ENCODE measurements at places on chromosomes 5 and 9.

GRCh38 chr5:149002761-149003689, 59.8 kb downstream of the SH3TC2 start:
- no peak for DNase-seq

GRCh38 chr5:83653669-83654068, 67.0 kb downstream of the HAPLN1 start:
- DNase-seq: no peak

- DNase-seq: no peak
Observed at GRCh38 chr9:92509050-92509449, 26.7 kb downstream of the ECM2 start.

GRCh38 chr9:136202454-136203407, 2.2 kb downstream of the LHX3 start:
- no peak for DNase-seq

- DNase-seq: no peak
Observed at GRCh38 chr9:5085993-5086392, 99.4 kb downstream of the INSL6 start.

GRCh38 chr9:74848153-74848525, 39.6 kb downstream of the TRPM6 start:
- DNase-seq: no peak

DNA sequence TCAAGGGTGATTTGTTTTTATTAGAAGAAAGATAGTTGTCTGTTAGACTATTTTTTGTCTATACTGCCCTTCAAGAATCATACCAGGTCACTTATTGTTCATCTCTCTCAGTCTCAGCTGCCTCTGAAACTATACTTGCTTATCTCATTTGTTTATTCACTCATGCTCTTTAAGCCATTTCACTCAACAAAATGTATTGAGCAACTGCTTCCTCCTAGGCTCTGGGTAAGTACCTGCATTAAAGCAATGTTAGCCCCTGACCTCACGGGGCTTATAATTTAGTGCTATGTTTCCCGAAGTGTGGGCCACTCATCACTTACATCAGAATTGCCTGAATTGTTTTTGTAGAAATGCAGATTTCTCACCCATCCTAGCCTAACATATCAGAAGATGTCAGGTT, 100.9 kb downstream of the DPYSL3 start:
- DNase-seq: no peak

DNA sequence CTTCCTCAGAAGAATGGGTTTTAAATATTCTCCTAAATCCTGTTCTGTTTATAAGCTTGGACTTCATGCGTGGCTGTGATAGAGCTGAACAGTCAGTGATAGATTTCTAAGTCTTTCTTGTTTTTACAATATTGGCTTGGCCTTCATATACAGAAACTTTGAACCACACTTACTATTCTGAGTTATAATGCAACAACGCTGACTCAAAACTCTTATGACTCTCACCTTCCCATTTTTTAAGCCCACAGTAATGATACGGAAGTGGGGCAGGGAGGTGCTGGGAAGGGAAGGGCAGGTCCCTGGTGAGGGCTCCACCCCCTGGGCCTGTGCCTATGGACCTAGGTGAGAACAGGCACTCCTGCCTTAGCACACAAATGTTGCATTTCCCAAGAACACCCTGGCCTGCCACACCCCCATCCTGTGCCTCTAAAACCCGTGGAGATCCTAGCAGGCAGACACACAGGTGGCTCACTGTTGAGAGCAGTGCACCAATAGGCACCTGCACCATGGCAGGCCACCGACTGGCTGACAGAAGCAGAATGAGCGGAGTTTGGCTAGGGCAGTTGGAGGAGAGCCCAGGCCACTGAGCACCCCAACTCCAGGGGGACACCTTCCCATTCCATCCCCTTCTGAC, 376.7 kb downstream of the GABRG2 start:
- no peak for DNase-seq

- DNase-seq: peak; percentile 5
Observed at GRCh38 chr5:163508753-163509152, 3.3 kb downstream of the MAT2B start.

DNA sequence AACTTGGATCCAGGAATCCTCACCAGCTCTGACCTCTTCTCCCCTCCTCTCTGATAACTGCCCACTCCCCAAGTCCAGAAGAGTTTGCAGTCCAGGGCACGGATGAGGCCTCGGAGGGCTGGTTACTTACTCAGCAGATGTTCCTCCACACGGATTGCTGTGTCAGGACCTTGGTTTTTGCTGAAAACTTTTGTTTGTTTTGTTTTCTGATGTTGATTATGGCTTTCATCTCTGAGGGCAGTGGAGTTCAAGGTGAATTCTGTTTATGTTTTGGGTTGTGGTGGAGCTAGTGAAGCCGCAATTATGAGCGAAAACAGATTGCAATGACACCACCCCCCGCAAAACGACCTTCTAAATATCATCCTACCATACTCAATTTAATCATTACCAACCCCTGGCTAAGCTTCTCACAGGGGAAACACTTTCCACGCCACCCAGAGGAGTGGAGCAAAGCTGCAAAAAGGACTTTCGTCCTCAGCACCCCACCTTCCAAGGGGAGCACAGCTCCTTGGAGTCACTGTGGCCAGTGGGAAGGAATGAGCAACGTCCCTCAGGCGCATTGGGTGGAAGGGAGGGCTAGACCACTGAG, 92.7 kb upstream of the SAP30L start:
- DNase-seq: no peak

DNA sequence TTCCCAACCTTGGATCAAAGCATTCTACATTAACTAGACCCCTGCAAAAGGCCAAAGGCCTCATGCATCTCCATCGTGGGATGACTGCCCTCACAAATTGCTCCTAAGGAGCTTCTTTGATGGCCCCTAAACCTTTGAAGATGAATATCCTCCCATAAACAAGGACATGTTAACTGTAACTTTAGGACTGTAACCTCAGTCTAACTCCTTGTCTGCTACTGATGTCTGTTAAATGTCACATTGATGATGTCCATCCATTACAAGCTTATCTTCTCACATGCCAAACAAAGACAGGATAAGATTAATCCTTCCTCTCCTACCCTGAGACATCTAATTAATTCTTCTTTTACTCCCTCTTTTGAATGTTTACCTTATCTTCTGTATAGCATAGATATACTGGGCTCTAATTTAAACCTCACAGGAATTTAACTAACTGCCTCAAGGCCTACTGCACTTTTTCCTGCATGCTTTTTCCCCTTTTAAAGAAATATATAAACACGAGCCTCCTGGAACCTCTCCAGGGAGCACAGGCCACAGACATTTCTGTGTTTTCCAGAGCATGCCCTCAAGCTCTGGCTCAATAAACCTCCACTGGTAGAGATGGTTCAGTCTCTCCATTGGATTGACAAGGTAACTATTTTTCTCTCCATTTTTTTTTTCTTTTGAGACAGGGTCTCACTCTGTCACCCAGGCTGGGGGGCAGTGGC, 90.6 kb upstream of the SLC25A48 start:
- no peak for DNase-seq

DNA sequence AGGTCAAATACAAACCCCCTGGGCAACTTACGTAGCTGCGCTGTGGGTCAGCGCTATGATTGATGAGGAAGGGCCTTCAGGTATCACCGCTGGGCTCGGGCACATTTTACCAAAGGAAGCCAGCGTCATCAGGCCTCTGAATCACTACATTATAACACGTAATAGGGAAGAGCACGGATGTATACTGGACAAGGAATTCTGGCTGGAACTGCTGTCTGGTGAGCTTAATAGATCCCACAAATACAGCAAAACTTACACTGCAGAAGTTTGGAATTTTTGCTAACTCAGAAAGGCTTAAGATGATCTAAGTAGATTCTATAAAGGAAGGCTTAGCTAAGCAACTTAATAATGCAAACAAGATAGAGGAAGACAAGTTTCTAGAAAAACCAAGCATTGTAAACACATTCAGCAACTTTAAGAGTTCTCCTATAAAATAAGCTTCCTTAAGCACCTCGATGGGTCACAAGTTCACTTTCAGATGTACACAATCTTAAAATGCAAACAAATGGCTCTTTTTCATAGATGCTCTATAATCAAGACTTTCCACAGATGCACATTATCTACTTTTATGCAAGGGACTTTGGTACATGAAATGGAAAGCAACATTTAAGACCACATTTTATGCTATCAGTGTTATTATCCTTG, 360.1 kb upstream of the PANK3 start:
- DNase-seq: no peak

GRCh38 chr5:172701291-172701656, 60.2 kb downstream of the NEURL1B start:
- DNase-seq: no peak

- DNase-seq: no peak
Observed at GRCh38 chr5:100505984-100506670, 29.0 kb upstream of the FAM174A start.

GRCh38 chr5:128084228-128085167, 932 bp downstream of the SLC12A2 start:
- DNase-seq: peak; percentile 38

GRCh38 chr9:94743035-94743954, 16.8 kb downstream of the AOPEP start:
- no peak for DNase-seq

Data from naive thymus-derived CD4-positive, alpha-beta T cell (primary cell).